ENCODE measurements at places on chromosomes 13 and 19.
A peak's percentile ranks its signal among the peaks of the same experiment; 100 is the strongest.

- no peak for DNase-seq
These were observed 979.7 kb upstream of the SLC10A2 start for GRCh38 chr13:104045907-104046306.

DNA sequence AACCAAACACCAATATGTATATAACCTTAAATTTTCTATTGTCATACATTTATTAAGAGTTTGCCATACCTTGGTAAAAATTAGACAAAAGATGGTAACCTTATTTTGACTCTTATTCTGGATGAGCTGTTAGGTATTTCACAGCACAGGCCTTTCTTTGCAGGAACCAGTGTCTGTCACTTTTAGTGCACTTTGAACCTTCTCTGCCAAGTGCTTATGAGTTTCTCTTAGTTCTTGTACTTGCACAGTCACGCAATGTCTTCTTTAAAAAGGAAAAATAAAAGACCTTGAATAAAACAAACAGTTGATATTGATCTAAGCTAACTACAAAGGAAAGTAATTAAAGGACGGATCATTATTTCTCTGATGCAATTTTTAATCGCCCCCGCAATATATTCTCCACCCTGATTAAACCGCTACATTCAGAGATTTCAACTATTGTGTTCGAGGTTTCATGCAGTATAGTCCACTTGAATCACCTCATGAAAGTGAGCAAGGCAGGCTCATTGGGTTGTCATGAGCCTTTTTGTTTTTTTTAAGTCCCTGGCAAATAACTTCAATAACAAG lies 534.5 kb downstream of the KLF5 start:
- DNase-seq = no peak

GRCh38 chr13:27372896-27373295 lies 51.5 kb upstream of the GTF3A start:
- DNase-seq = peak; percentile 77

- peak; percentile 54 for DNase-seq
These were observed 25.5 kb upstream of the MCF2L start for GRCh38 chr13:112943309-112944125.

GRCh38 chr19:23287620-23288019 lies 37.4 kb upstream of the ZNF724 start:
- DNase-seq = no peak

All from left colon (tissue), 2 donors.